Left lung (tissue), 14 donors: ENCODE measurements at places on chromosomes 16 and 17. TPM values are rescaled to one million over a fixed set of nuclear protein-coding genes. Genes with fewer than 3 reads are reported as not detected.

The TRAP1 gene
- 49.1 TPM for total RNA-seq

The ITGAL gene
- 19.9 TPM for total RNA-seq

The TMEM235 gene
- not detected for total RNA-seq

The ACAP1 gene
- total RNA-seq, result 9.9 TPM

- H3K27ac ChIP-seq, result no peak overlapping the region
- no peak for DNase-seq
- H3K36me3 ChIP-seq, result peaks cover 14% of the 10 kb centered on the region
- no peaks in the 10 kb centered on the region for H3K27me3 ChIP-seq
- no peak overlapping the region for H3K4me3 ChIP-seq
Observed at GRCh38 chr17:82791532-82791931, 39.7 kb downstream of the TBCD start.

DNA sequence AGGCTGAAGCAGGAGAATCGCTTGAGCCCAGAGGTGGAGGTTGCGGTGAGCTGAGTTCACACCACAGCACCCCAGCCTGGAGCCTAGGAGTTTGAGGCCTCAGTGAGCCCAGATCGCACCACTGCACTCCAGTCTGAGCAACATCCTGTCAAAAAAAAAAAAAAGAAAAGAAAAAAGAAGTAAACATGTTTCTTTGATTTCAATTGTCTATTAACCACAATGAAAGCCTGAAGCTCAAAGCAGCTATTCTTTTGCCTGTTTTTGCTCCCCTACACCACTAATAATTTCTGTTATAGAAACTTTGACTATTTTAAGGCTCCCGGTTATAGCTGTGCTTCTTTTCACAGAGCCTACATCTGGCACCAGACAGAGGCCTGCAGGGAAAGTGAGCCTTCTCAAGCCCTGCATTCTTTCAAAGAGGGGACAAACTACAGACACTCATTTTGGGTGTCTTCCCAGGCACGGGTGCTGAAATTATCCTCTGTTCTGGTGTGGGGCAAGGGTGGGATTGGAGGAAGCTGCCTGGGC lies 14.2 kb upstream of the SLC52A1 start:
- no peaks in the 10 kb centered on the region for H3K27me3 ChIP-seq
- peak overlapping the region; percentile 42 for H3K27ac ChIP-seq
- H3K4me3 ChIP-seq, result no peak overlapping the region
- no peaks in the 10 kb centered on the region for H3K36me3 ChIP-seq

GRCh38 chr17:45353043-45353442 lies 36.2 kb upstream of the MAP3K14 start:
- no peak overlapping the region for H3K4me3 ChIP-seq
- H3K27ac ChIP-seq, result no peak overlapping the region
- no peaks in the 10 kb centered on the region for H3K4me1 ChIP-seq
- no peaks in the 10 kb centered on the region for H3K27me3 ChIP-seq

- no peak overlapping the region for H3K4me3 ChIP-seq
- H3K36me3 ChIP-seq, result no peaks in the 10 kb centered on the region
- no peaks in the 10 kb centered on the region for H3K4me1 ChIP-seq
- H3K27ac ChIP-seq, result no peak overlapping the region
- no peaks in the 10 kb centered on the region for H3K27me3 ChIP-seq
- no peak for DNase-seq
Observed at GRCh38 chr16:65855171-65856145, 511.0 kb upstream of the CDH5 start.

DNA sequence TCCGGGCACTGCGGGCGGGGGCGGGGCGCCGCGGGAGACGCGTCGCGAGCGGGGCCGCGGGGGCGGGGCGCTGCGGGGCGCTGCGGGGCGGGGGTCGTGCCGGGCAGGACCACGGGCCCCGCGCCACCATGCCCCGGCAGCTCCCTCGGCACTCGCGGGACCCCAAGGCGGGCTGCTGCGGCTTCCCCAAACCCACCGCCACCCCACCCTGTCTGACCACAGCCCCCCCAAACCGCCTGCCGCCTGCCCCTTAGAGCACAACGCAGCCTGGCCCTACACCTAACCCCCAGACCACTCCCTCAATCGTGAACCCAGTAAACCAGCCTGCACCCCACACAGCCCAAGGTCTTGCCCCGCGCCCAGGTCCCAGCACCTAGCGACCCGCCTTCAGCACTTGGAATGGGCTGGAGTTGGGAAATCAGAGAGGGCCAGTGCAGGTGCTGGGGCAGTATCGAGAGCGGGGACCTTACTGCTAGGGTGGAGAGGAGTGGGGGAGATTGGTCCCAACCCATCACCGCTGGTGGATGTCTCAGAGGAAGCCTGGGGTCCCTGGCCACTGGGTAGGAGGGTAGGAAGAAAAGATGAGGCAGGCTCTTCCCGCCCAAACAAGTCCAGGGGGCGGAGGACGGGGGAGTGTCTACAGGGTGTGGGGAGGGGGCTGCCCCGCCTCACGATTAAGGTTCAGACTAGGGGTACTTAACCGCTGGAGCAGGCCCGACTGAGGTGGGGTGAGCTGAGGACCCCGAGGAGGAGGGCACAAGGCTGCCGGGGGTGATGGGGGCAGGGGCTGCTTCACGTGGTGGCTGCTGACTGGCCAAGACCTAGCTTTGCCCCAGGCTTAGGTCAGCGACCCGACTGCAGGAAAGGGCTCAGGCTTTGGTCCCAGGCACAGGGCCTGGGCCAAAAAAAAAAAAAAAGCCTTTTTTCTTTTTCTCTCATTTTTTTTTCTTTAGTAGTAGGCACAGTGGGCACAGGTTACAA lies 539 bp upstream of the VAMP2 start:
- DNase-seq, result peak; percentile 41
- peaks cover 59% of the 10 kb centered on the region for H3K4me1 ChIP-seq
- H3K36me3 ChIP-seq, result no peaks in the 10 kb centered on the region
- peak overlapping the region; percentile 99 for H3K4me3 ChIP-seq
- no peaks in the 10 kb centered on the region for H3K27me3 ChIP-seq

DNA sequence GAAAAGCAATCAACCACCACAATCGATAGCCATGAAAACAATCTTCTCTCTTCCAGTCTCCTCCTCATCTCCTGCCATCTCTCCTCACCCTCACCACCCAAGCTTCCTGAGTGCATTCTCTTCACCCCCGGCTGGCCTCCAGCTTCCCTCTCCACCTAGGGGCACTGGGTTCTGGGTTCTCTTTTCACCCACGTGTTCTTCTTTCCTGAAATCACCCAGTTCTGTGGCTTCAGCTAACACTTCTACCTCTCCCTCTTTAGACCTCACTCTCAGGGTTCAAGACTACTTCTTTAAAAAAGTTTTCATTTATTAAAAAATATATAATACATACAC lies 8.2 kb downstream of the ITGAM start:
- peaks cover 39% of the 10 kb centered on the region for H3K4me1 ChIP-seq
- H3K27ac ChIP-seq, result no peak overlapping the region
- H3K4me3 ChIP-seq, result no peak overlapping the region
- no peaks in the 10 kb centered on the region for H3K36me3 ChIP-seq
- no peaks in the 10 kb centered on the region for H3K27me3 ChIP-seq

DNA sequence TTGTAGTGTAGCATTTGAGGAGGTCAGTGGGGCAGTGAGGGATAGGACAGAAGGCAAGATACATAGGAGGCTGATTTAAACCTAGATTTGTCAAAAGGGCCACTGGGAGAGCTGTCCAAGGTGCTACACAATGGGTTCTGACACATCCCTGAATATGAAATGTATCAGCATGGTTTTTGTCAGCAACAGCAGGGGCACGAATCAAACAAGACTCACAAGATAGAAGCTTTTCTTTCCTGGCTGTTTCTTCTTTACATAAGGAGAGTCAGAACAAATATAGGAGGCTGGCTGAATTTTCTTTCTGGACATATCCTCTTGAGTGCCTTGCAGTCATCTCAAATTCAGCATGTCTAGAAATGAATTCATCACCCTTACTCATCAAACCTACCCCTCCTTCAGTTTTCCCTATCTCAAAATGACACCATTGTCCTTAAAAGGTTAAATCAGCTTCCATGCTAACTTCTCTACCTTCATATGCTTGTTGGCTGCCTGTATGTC lies 130.5 kb downstream of the NPIPB5 start:
- H3K4me3 ChIP-seq, result no peak overlapping the region
- no peaks in the 10 kb centered on the region for H3K4me1 ChIP-seq
- DNase-seq, result peak; percentile 6
- peaks cover 42% of the 10 kb centered on the region for H3K27me3 ChIP-seq
- no peak overlapping the region for H3K27ac ChIP-seq

DNA sequence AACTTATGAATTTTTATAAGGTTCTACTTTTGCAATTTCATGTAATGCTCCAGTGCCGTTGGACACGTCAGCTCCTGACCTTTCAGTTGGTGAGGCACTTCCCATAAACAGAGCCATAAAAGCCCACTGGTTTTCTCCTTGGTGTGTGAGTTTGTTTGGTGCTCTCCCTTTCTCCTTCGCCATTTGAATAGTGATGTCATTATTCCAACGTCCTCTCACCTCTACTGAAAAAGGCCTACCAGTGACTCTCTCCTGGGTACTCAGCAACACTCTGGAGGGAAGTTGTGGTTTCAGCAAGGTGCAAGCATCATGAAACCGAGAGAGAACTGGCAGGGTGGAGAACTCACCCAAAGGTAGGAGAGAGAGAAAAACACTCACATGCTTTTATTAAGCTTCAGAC lies 29.6 kb upstream of the HNF1B start:
- no peaks in the 10 kb centered on the region for H3K36me3 ChIP-seq
- no peak overlapping the region for H3K4me3 ChIP-seq
- no peaks in the 10 kb centered on the region for H3K27me3 ChIP-seq
- no peaks in the 10 kb centered on the region for H3K4me1 ChIP-seq
- DNase-seq, result no peak

DNA sequence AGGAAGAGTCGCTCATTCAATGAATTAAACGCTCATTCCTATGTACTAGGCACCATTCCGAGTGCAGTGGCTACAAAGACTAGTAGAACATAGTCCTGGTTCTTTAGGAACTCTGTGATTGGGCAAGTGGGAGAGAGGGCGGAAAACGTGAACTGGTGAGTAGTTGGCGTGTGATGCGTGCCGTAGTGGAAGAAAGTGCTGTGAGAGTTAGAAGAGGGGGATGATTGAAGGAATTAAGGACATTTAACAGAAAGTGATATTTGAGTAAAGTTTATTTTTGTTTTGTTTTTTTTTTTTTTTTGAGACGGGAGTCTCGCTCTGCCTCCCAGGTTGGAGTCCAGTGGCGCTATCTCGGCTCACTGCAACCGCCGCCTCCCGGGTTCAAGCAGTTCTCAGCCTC lies 7.9 kb upstream of the SLFN14 start:
- peaks cover 4% of the 10 kb centered on the region for H3K36me3 ChIP-seq
- no peak for DNase-seq
- H3K27me3 ChIP-seq, result no peaks in the 10 kb centered on the region
- H3K4me3 ChIP-seq, result peak overlapping the region; percentile 78
- peak overlapping the region; percentile 85 for H3K27ac ChIP-seq

- no peaks in the 10 kb centered on the region for H3K27me3 ChIP-seq
- H3K36me3 ChIP-seq, result no peaks in the 10 kb centered on the region
- H3K4me3 ChIP-seq, result no peak overlapping the region
- no peak for DNase-seq
- H3K27ac ChIP-seq, result no peak overlapping the region
- H3K4me1 ChIP-seq, result no peaks in the 10 kb centered on the region
Observed at GRCh38 chr17:38943607-38944006, 18.2 kb downstream of the LASP1NB start.

GRCh38 chr16:57043248-57043647 lies 49.1 kb upstream of the CPNE2 start:
- no peak for DNase-seq
- peaks cover 73% of the 10 kb centered on the region for H3K4me1 ChIP-seq
- H3K36me3 ChIP-seq, result peaks cover 86% of the 10 kb centered on the region
- H3K27ac ChIP-seq, result peak overlapping the region; percentile 95
- H3K27me3 ChIP-seq, result no peaks in the 10 kb centered on the region
- H3K4me3 ChIP-seq, result no peak overlapping the region

DNA sequence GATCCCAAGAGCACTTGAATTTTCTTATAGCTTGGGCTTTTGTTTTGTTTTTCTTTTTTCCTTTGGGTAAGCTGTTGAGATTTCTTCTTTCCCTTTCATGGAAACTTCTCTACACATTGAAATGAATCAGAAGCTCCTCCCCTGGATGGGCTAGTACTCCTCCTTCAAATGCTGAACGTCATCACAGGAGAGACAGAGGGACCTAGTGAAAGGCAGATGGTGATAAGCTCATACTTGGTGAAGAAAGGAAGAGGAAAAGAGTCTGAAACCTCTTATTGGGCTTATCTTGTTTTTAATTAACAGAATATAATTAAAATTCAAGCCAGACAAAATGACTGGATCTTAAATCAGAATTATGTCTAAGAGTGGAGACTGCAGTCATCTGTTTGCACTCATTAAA lies 147.3 kb downstream of the SNX11 start:
- no peaks in the 10 kb centered on the region for H3K36me3 ChIP-seq
- no peak overlapping the region for H3K27ac ChIP-seq

DNA sequence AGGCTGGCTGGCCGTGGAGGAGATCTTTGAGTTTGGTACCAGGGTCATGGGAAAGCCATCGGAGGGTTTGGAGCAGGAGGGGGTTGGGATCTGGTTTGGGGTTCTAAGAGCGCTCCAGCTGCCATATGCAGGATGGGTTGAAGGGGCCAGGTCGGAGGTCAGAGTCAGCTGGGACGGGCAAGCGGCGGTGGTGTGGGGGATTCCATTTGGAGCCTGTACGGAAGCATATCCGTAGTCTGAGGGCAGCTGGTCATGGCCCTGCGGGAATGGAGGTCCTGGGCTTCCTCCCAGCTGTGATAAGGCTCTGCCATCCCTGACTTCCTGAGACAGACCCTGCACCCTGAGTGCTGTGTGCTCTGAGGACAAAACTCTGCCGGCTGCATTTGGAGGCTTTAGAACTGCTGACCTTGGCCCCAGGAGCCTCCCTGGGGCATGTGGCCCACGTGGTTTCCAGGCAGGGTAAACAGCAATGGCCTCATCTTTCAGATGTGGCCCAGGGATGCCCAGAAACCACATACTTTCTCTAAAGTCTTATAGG lies 46.5 kb downstream of the ATP2C2 start:
- H3K4me3 ChIP-seq, result no peak overlapping the region
- no peaks in the 10 kb centered on the region for H3K27me3 ChIP-seq
- no peaks in the 10 kb centered on the region for H3K36me3 ChIP-seq
- no peak overlapping the region for H3K27ac ChIP-seq
- H3K4me1 ChIP-seq, result no peaks in the 10 kb centered on the region
- no peak for DNase-seq

DNA sequence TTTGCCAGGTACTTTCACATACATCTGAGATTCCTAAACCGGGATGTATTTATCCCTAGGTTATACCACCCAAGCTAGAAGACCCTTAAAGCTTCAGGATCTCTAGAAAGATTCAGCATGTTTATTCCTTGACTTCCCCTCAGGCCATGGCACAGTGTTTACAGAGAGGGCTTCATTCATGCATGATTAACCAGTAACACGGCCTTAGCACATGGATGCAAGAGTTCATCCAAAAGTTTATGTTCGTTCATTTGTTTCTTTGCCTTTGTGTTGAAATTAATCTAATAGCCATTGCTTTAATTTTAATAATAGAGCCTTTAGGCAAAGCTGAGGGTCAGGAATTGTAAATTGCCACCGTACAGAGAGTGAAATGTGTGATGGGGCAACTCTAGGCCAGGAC lies 13.8 kb downstream of the PCTP start:
- peak overlapping the region; percentile 69 for H3K27ac ChIP-seq
- H3K36me3 ChIP-seq, result no peaks in the 10 kb centered on the region
- no peaks in the 10 kb centered on the region for H3K27me3 ChIP-seq
- H3K4me3 ChIP-seq, result no peak overlapping the region
- DNase-seq, result no peak
